ENCODE measurements at places on chromosomes 13 and 19.

GRCh38 chr19:46785054-46785979 lies 3.1 kb downstream of the SLC1A5 start:
- no peak for DNase-seq

- no peak for DNase-seq
Measured at GRCh38 chr13:75906315-75906714, 270.2 kb downstream of the LMO7 start.

GRCh38 chr13:40770609-40770933 lies 419 bp downstream of the MRPS31 start:
- no peak for DNase-seq

GRCh38 chr13:51564252-51564651 lies 20.0 kb upstream of the WDFY2 start:
- DNase-seq: no peak

- no peak for DNase-seq
Measured at GRCh38 chr19:5988517-5989387, 10.8 kb upstream of the RANBP3 start.

GRCh38 chr19:32611161-32611560 lies 30.2 kb downstream of the PDCD5 start:
- DNase-seq: peak; percentile 5

- DNase-seq: no peak
Measured at GRCh38 chr19:34366738-34367623, 2.0 kb downstream of the GPI start.

GRCh38 chr19:480016-480855 lies 16.1 kb upstream of the MADCAM1 start:
- peak; percentile 96 for DNase-seq

GRCh38 chr19:53140351-53140750 lies 7.6 kb upstream of the ZNF415 start:
- DNase-seq: no peak

DNA sequence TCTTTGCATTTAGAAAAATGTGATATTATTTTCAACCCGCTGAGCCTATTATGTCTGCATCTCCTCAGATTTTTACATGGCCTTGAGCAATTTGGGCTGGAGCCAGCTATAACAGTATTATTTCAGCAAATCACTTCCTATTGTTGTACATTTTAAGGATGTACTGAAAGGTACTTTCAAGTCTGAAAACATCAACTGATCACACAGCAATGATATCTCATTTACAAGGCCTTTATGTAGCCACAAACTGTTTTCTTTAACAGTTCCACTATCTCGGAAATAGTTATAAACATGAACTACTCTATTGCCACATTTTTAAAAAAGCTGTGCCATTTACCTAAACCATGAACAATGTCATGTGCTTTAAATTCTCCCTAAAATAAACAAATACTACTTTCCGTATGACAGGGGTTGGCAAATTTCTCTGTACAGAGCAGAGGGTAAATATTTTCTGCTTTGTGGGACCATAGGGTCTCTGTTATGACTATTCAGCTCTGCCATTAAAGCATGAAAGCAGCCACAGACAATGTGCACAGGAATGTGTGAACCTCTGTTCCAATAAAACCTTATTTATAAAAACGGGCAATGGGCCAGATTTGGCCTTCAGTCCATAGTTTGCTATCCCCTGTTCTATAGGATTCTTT lies 560.4 kb downstream of the GPC6 start:
- DNase-seq: no peak

- DNase-seq: no peak
Measured at GRCh38 chr13:111622051-111622531, 301.6 kb downstream of the TEX29 start.

- DNase-seq: no peak
Measured at GRCh38 chr13:101394605-101395004, 21.7 kb downstream of the NALCN start.

DNA sequence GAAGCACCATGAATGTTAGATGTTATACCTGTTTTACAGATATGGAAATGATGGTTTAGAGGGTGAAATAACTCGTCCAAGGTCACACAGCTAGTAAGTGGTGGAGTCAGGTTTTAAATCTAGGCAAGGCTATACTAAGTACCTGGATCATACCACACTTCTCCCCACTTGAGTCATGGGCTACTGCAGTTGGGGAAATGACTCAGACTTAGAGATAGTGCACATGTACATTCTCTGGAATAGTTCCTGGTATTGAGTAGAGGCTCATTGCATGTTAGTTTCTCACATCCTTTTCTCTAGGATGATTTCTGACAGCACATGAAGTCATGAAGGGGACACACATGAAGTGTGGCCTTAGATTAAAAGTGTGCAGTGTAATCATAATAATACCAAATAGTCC lies 76.2 kb upstream of the TNFSF11 start:
- DNase-seq: no peak

GRCh38 chr13:102900193-102900608 lies 54.4 kb downstream of the ERCC5 start:
- DNase-seq: no peak

GRCh38 chr19:38842439-38843174 lies 7.2 kb downstream of the HNRNPL start:
- no peak for DNase-seq

DNA sequence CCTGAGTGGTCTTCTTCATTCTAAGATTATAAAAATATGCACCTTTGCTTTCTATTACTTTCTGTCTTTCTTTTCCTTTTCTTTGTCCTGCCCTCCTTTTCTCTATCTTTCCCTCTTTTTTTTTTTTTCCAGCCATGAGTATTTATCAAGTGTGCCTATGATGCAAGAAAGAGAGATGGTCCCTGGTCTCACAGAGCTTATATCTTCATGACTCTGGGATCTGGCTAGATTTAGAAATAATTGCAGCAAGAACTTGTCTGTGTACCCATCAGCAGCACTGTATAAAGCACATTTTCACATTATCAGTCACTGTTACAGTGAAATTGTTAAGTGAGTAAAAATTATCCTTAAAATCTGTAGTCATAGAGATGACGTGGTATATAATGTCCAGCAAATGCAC lies 31.6 kb upstream of the GAS6 start:
- DNase-seq: no peak

- DNase-seq: no peak
Measured at GRCh38 chr13:48579165-48579918, 46.5 kb upstream of the RCBTB2 start.

DNA sequence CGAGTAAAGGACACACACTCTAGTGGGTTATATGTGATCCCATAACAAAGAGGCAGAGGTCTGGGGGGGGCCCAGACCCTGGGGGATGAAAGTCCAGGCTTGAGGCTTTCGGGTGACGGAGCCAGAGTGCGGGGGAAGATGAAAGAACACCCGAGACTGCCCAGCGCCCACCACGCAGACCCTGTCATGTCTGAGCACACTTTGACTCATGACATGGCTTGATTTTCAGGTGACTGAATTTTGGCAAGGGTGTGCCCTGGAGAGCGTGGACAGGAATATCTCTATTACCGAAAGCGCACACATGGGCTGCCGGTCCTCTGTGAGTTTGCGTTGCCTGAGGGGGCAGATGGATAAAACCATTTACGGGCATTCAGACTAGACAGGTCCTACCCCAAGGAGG lies 192.0 kb upstream of the SOX1 start:
- no peak for DNase-seq

DNA sequence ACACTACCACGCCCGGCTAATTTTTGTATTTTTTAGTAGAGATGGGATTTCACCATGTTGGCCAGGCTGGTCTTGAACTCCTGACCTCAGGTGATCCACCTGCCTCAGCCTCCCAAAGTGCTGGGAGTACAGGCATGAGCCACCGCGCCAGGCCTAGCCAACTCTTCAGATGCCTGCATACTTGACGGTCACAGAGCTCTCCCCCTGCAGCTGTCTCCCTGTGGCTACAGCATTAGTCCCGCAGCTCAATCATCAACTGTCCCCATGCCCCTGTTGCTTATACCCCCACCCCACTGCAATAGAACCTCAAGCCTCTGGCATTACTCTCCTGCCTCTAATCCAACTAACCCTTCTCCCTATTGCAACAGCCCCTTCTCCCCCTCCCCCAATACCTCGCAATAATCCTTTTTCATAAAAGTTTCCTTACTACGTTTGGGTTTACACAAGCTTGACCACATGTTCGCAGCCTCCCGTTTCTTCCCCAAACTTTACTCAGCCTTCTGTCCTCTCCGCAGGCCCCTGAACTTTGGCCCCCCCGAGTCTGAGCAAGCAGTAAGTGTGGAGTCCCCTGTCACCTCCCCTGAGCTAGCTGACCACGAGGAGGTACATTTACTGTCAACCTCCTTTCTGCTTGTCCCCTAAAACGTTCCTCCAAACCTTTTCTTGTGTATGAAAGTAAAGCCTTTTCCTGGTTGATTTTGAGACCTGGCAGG lies 1.7 kb downstream of the ZNF77 start:
- DNase-seq: no peak

- no peak for DNase-seq
Measured at GRCh38 chr19:12937093-12937926, 1.1 kb upstream of the CALR start.

DNA sequence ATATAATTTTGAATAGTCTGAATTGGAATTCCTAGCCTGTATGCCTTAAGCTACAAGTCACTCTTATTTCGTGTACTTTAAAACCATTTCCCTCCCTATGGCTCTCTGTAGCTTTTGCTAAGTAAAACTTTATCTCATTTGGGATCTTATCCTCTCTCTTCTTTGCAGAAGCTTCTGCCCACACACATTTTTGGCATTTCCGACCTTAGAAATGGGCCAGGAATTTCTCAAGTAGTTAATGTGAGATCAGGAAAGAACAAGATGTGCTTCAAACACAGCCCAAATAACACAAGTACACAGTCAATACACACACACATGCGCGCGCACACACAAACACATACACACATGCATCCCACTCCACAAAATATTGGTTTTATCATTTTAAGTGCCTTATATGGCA lies 931.0 kb upstream of the MIR17HG start:
- no peak for DNase-seq

- DNase-seq: no peak
Measured at GRCh38 chr13:93480553-93481106, 254.0 kb downstream of the GPC6 start.

- DNase-seq: no peak
Measured at GRCh38 chr19:3068071-3068470, 5.8 kb upstream of the TLE5 start.

DNA sequence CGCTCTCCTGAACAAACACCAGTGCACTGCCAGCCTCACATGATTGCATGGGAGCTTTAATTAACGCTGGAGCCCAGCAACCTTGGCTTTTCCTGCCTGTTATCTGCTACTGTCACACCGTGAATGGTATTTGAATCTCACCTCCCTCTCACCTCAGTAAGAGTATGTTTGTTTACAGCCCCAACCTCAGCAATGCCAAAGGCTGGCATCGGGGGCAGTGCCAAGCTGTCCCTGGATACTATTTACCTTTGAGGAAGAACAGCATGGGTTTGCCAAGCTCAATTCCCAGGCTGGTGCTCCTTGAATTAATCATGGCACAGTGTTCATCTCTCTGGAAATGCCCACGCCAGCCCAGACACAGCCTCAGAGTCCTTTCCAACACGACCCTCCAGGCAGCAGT lies 57.2 kb upstream of the SERPINE3 start:
- DNase-seq: no peak

GRCh38 chr19:44345959-44346358 lies 10.5 kb downstream of the ZNF112 start:
- no peak for DNase-seq

DNA sequence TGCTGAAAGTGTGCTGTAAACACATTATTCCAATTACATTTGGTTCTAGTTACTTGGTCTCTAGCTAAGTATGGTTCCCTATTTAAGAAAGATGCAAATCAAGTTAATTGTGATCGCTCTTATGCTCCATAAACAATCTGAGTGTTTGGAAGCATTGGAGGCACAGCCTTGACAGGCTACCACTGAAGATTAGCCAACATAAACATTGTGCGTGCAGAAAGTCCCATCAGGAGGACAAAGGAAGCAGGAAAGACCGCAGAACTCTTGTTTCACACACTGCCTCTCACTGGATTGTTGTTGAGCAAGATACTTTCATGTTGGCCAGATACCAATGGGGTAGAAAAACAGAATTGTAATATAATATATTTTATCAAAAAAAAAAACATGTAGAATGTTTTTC lies 814.4 kb downstream of the EFNB2 start:
- DNase-seq: no peak

DNA sequence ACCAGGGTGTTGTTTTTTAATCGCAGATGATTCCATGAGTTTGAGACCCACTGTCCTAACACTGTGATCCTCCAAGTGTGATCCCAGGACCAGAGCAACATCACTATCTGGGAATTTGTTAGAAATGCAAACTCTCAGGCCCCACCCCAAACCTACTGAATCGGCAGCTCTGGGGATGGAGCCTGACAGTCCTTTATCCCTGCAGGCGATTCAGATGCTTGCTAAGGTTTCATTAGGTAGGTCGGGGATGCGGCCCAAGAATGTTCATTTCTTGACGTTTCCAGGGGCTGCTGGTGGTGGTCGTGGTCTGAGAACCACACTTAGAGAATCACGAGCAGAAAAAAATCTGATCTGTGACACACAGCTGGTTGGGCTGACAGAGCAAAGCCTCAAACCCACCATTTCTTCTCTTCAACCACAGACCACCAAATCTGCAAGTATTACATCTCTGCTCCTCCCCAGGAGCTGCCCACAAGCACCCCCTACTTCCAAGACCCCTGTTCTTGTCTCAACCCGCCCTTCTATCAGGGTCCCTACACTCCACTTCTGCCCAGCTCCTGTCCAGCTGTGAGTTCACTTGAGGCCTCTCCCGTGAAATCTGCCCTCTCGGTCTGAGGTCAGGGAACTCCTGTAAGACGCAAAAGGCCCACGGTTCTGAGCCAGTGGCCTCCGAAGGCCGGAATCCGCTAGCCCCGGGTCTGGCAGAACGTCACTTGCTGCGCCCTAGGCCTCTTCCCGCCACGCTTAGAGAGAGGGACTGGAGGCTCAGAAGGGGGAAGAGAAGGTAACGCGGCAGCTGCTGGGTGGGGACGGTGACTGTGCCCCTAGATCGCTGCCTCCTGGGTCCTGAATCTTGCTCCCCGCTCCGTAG lies 1.1 kb upstream of the FARP1 start:
- DNase-seq: no peak

DNA sequence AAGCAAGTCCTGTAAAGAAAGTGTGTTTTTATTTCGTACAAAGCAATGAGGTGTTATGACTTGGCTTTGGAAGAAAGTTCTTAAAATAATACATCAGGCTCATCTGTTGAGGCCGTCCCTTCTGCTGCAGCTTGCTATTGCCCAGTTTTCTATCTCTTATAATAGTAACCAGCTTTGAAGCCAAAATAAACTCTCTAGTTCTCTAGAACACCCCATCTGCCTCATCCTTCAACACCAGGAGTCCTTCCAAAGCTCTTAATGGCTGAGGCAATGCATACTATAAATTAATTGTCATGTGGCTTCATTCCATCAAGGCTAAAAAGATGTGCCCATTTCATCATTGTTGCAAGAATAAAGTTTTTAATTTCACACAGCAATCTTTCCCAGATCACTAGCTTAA lies 49.4 kb upstream of the IPO5 start:
- no peak for DNase-seq

- peak; percentile 61 for DNase-seq
Measured at GRCh38 chr19:29674374-29675119, 9.3 kb downstream of the PLEKHF1 start.

GRCh38 chr13:65830411-65831205 lies 1399.5 kb downstream of the PCDH9 start:
- DNase-seq: no peak

All from posterior vena cava (tissue), 2 donors.